Placental pericyte (primary cell): ENCODE measurements at places on chromosomes 3 and 15. TPM values are rescaled to one million over a fixed set of nuclear protein-coding genes. Genes with fewer than 3 reads are reported as not detected.

The BLM gene
- total RNA-seq: 0.44 and 17.0 TPM in 2 replicates

The PRR23C gene
- not detected in 2 replicates for total RNA-seq

The XRN1 gene
- total RNA-seq: 38.1 and 44.1 TPM in 2 replicates

The HHLA2 gene
- total RNA-seq: not detected in 2 replicates

The PTH1R gene
- not detected in 2 replicates for total RNA-seq

The SOX2 gene
- not detected in 2 replicates for total RNA-seq
